Osteoblast (primary cell): ENCODE measurements at places on chromosomes 6 and 20. TPM values are rescaled to one million over a fixed set of nuclear protein-coding genes. Genes with fewer than 3 reads are reported as not detected.

Gene PLA2G7
- total RNA-seq = 0.36 TPM in 1 of 2 replicates, not detected in the other

Gene ALDH8A1
- total RNA-seq = under 0.01 and 0.29 TPM in 2 replicates

Gene HLA-DRB5
- total RNA-seq = not detected in 2 replicates

Gene HDAC2
- total RNA-seq = 57.2 TPM in 2 replicates

Gene CST4
- total RNA-seq = not detected in 2 replicates

Gene GLP1R
- total RNA-seq = not detected in 2 replicates

DNA sequence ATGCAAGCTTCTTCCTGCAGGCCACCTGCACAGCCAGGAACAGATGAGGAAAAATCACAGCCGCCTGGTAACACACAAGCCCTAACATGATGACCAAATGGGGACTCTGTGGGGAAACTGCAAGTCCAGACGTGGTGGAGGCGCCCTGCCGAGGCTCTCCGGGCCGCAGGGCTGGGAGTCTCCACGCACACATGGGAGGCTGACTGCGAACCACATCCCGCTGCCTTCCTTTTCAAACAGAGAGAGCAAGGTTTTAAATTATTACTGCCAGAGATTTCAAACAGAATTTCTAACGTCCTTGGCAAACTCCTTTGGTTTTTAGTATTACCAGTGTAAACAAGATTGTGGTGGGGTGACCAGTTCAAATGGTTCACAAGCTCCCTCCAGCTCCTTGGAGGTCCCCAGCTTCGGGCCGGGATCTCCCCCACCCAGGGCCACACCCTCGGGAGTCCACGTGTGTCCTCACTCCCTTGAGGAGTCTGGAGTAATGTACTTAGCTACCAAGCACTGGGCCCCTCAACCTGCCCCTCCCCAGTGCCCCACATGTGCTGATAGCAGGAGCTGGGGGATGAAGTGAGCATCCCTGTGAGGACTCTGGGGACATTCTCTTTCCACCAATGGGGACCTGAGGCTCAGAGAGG, 252.7 kb downstream of the TAF4 start:
- DNase-seq = peak; percentile 27

GRCh38 chr6:158648682-158649131, 1.1 kb upstream of the SYTL3 start:
- DNase-seq = peak; percentile 89

DNA sequence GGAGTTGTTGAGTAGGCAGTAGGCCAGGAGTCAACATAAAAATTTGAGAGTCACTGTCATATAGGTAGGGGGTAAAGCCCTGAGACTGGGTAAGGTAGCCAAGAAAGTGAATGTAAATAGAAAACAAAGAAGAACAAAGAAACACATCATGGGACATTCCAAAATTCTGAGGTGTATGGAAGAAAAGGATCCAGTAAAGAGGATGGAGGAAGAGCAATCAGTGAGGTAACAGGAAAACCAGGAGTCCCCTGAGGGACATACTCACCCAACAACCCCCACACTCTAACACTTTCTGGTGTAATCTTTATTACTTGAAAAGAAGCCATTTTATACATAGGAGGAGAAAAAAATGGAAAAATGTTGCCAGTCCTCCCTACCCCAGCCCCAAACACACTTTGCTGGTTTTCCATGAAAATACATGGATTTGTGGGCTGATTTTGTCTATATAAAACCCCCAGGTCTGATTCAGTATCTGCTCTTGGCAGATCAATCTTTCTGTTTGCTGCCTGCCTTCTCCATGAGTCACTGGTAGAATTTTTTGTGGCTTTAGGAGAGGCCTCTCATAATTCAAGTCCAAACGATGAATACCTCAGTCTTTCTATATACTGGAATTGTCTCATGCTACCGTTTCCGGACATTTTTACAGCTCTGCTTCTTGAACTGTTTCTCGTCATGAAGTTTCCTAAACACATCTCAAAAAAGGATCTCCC, 271.4 kb upstream of the MAN1A1 start:
- DNase-seq = peak; percentile 29

- no peak for DNase-seq
These were observed 402.0 kb downstream of the MAFB start for GRCh38 chr20:40286975-40287531.

GRCh38 chr6:139325125-139325524, 33.3 kb upstream of the TXLNB start:
- DNase-seq = peak; percentile 25

DNA sequence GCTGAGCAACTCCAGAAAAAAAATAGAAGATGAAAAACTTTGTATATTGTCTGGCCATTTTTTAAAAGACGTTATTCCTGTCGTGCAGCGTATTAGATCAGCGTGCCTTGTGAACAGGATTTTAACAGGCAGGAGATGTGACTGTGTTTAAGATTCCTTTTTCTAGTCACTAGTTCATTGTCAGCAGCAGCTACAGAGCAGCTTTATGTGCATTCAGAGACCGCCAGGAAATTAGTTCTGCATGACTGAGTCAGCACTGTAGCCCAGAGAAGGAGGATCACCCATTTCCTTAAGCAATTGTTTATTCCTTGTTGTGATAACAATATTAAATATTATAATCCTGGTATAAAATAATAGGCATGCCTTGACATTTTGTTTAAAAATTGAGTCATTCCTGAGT, 75.4 kb upstream of the ADGRB3 start:
- peak; percentile 37 for DNase-seq

DNA sequence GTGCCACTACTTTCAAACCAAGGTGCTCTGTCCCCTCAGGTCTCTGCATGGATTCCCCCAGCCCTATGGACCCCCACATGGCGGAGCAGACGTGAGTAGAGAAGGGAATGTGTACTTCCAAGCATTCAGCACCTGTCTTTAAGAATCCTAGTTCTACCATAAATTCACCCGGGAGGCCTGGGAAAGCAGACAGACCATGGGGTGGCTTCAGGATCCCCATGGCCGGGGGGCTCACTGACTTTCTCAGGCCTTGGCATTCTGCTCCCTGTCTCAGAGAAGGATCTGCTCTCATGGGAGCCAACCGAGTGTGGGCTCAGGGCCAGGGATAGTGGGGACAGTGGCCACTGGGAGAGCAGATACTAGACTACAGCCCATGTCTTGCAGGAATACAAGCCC, 2.3 kb downstream of the CDC25B start:
- DNase-seq = no peak
